GM06990 (cell line): ENCODE measurements at places on chromosomes 1 and 21.
A peak's percentile ranks its signal among the peaks of the same experiment; 100 is the strongest.

GRCh38 chr1:230907472-230908205, 39.3 kb upstream of the C1orf198 start:
- DNase-seq, result no peak

DNA sequence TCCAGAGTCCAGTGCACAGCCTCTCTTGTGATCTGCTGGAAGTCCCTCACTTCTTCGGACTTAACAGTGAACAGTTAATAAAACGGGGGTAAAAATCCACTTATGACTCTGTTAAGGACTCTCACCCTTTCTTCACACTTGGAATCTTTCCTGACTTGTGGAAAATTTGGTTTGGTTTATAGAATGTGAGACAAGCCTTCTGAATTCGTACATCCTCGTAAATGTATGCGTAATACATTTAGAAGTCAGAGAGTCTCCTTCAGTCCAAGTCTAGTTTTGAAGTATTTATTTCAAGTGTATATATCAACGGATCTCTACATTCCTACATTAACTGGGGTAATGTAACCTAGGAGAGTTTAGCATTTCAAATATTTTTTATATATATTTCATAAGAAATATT, 270.4 kb downstream of the KCNJ6 start:
- no peak for DNase-seq

DNA sequence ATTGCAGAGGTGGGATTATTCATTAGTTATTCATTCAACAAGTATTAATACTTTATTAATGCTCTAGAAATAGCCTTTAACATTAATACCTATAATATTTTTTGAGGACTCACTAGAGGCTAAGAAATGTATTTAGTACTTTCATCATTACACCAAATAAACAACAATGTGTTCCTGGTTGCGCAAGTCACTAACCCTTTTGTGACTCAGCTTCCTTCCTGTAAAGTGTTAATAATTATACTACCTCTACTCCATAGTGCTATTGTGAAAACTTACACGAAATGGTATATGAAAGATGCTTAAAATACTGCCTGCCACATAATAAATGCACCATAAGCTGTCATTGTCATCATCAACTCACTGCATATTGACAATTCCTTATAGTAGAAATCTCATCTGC, 431.0 kb downstream of the DPYD start:
- DNase-seq, result no peak

GRCh38 chr1:96515430-96515829, 206.2 kb upstream of the PTBP2 start:
- no peak for DNase-seq

GRCh38 chr1:67314696-67315095, 7.0 kb downstream of the IL12RB2 start:
- DNase-seq, result no peak

DNA sequence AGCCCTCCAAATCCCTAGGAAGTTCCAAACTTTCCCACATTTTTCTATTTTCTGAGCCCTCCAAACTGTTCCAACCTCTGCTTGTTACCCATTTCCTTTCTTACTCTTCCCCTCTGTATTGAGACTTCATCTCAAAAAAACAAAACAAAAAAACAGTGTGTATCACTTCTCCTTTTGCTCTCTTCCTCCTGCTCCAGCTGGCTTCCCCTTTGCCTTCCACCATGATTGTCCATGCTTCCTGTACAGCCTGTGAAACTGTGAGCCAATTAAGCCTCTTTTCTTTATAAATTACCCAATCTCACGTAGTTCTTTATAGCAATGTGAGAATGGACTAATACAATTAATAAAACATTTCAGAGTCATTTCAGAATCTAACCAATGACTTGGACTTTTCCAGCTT, 69.6 kb upstream of the KRTAP19-8 start:
- no peak for DNase-seq

DNA sequence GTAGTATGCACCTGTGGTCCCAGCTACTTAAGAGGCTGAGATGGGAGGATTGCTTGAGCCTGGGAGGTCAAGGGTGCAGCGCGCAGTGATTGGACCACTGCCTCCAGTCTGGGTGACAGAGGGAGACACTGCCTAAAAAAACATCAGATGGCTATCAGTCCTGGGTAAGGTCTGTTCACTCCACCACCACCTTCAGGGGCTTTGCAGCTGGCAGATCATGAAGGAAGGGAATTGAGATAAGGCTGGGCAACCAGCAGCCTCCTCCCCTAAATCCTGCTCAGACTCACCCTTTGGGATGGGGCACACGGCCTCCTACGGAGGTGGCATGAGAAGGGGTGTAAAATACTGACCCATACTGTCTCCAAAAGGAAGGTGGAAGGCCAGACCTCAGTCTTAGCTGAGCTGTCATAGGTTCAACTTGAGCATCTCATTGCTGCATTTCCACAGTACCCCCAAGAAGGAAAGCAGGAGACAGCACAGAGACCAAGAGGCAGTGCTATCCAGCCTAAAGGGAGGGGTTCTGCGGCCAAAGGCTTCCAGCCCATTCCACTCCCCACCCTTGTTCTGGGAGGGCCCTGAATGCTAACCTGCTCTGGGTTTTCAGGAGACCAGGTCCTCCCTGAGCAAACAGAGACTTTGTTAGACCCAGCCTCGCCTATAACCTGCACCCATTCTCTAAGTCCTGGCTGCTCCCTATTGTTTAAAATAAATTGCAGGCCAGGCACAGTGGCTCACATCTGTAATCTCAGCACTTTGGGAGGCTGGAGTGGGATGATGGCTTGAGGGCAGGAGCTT, 13.7 kb downstream of the SLC45A3 start:
- DNase-seq, result no peak

GRCh38 chr1:11311816-11312755, 39.1 kb downstream of the UBIAD1 start:
- DNase-seq, result no peak

DNA sequence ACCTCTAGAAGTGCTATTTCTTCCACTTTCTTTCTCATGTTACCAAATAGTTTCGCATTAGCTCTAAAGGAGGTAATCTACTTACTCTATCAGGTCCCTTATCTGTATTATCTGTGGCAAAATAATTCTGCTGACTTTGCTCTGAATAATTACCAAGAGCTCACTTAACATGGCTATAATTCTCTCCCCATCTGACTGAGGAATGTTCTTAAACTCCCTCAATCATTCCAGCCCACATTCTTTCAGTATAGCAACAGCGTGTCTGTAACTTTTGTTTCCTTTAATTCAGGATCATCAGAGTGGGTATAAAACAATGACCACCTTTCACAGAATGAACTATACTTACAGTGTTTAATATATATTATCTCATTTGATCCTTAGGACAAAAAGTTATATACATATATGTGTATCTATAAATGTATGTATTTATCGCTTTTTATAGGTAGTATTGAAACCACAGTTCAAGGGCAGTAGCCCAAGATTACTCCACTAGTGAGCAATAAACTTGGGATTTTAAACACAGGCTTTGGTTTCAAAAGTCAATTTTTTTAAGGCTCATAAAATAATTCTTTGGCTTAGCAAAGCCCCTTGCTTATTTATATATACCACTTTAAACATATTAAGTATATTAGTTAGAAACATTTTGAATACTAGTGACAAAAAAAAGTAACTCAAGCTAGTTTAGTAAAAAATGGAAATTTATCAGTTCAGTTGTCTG, 36.1 kb upstream of the ST6GALNAC3 start:
- DNase-seq, result no peak

DNA sequence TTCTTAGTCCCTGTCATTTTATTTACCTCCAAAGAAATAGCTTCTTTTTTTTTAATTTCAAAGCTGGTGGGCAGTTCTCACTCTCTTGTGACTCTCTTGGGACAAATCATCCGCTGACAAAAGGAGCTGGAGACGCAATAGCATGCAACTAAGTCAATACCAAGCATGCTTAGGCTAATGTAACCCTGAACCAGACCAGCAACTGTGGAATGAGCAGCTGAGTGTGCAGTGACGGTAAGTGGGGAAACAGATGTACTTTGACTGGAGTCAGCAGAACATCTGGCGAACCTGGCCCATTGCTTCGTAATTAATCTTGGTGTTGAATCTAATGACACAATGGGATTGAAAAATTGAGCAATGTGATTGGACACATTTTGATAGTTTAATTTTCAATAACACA, 280.7 kb upstream of the PLXNA2 start:
- no peak for DNase-seq

DNA sequence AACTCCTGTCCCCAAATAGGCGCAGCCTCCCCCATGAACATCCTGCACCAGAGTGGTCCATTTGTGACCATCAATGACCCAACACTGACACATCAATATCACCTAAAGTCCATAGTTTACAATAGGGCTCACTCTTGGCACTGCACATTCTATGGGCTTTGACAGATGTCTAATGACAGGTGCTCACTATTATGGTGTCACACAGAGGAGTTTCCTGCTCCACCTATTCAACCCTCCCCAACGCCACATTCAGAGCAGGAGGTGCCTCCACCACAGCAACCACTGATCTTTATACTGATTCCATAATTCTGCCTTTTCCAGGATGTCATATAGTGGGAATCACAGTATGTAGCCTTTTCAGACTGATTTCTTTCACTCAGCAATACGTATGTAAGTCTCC, 24.2 kb downstream of the GNG4 start:
- no peak for DNase-seq

DNA sequence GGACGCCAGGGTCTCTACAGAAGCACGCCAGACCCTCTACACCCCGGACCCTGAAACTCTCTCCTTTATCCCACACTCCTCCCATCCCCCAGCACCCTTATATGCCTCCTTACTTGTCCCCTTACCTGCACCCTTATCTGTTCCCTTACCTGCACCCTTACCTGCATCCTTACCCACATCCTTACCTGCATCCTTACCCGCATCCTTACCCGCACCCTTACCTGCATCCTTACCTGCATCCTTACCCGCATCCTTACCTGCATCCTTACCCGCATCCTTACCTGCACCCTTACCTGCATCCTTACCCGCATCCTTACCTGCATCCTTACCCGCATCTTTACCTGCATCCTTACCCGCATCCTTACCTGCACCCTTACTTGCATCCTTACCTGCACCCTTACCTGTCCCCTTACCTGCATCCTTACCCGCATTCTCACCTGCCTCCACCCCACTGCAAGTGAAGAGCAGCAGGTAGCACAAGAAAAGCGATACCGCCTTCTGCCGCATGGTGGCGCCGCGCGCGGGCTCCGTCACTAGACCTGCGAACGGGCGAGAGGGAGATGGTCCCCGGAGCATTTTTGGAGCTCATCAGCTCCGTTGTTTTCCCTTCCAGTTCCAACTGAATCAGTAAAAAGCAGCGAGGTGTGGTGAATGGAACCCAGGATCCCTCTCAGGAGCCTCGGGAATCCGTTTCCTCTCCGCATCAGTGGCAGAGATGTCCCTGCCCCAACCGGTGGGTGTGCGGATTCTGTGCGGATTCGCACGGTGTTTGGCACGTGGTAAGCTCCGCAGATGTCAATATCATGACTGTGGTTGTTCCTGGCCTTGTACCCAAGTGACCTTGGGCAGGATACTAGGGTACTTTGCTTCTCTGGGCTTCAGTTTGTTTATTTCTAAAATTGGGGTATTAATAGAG, 2.9 kb downstream of the IFI6 start:
- DNase-seq, result peak; percentile 84

GRCh38 chr1:176717066-176717750, 254.2 kb downstream of the PAPPA2 start:
- DNase-seq, result no peak

DNA sequence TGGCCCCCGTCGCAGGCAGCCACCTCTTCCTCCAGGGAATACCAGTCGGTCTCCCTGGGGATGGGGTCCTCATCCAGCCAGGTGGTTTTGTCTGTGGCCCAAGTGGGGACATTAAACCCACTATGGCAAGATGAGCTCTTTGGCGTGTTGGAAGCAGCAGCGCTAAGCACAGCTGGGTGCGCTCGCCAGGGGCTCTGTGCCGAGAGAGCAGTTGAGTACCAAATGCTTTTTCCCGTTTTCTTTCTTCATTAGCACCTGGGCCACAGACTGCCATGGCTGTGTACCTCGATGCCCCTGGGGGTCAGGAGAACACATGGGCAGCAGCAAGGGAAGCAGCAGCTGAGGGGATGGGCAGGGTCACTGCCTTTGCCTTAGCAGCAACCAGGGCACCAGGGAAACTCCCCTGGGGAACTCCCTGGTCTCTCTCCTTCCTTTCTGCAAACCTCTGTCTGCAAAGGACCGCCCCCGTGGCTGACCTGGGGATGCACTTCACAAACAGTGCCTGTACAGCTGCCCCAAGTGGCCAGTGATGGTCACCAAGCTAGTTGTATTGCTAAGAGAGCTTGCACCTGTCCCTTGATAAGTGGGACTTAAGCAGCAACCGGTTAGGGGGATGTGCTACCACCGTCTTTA, 31.1 kb downstream of the EDARADD start:
- DNase-seq, result peak; percentile 65

GRCh38 chr1:51316846-51317120, 13.6 kb downstream of the TTC39A start:
- DNase-seq, result no peak

- DNase-seq, result no peak
Observed at GRCh38 chr1:1290238-1290731, 10.0 kb downstream of the SCNN1D start.

GRCh38 chr1:100627054-100627716, 89.2 kb downstream of the GPR88 start:
- DNase-seq, result no peak

DNA sequence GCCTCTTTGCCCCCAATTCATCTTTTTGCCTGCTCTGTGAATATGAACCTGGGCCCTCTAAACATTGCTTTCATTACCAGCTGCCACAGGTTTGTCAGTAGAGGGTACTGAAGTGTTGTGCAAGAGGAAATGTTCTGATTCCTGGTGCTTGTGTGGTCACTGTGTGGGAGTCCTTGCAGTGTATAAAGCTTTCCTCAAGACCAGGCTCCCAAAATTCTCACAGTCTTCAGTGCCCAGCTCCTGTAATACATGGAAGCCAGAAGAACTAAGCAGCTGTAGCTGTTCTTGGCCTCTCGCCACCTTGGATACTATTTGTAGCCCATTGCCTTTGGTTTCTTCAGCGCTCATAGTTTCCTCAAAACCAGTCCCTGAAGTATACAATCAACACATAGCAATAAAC, 1046.2 kb downstream of the BRINP3 start:
- DNase-seq, result no peak

GRCh38 chr1:225593414-225593813, 59.5 kb downstream of the ENAH start:
- no peak for DNase-seq

DNA sequence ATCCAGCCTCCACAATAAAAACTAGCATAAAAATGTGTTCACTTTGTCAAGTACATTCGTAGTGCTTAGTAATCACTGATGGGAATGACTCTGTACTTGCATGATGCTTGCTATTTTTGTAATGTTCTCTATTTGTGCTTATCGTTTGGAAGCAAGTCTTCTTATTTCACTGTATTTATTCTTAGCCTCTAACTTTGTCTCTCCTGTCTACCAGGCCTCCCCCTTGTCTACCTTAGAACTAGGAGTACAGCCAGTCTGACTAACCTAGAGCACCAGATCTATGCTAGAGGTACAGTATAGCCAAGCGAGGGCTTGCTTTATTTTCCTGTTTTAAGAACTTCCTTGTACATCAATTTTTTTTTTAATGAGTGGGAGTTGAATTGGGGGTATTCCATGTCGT, 108.2 kb downstream of the VPS13D start:
- DNase-seq, result no peak

- DNase-seq, result no peak
Observed at GRCh38 chr1:241611736-241612135, 28.4 kb downstream of the CHML start.

- DNase-seq, result no peak
Observed at GRCh38 chr1:38303843-38304242, 257.2 kb upstream of the POU3F1 start.

- no peak for DNase-seq
Observed at GRCh38 chr1:110525249-110525595, 6.2 kb upstream of the KCNA10 start.

GRCh38 chr1:154548028-154548427, 10.4 kb downstream of the UBE2Q1 start:
- no peak for DNase-seq

- DNase-seq, result no peak
Observed at GRCh38 chr1:227219715-227220292, 98.5 kb downstream of the CDC42BPA start.
